ENCODE measurements at places on chromosomes 3 and 15. TPM values are rescaled to one million over a fixed set of nuclear protein-coding genes. Genes with fewer than 3 reads are reported as not detected.

DNA sequence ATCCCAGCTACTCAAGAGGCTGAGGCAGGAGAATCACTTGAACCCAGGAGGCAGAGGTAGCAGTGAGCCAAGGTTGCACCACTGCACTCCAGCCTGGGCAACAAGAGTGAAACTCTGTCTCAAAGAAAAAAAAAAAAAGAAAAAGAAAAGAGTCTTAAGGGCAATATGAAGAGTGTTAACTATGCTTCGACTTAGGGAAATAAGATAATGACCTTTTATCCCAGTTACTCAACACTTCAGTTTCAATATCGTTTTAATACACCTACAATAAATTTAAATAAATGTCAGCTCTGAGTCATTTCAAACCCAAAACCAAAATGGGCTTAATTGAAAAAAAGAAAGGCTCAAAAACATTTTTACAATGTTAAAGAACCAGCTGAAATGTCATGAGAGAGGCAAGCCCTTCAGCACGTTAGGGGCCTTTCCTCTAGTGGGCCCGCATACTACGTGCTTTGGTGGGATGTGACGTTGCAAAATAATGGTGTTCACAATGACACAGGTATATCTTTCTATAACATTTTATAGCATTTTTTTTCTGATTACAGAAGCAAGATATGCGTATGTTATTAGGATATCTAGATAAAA lies 15.3 kb downstream of the FYCO1 start:
- no peak for DNase-seq

DNA sequence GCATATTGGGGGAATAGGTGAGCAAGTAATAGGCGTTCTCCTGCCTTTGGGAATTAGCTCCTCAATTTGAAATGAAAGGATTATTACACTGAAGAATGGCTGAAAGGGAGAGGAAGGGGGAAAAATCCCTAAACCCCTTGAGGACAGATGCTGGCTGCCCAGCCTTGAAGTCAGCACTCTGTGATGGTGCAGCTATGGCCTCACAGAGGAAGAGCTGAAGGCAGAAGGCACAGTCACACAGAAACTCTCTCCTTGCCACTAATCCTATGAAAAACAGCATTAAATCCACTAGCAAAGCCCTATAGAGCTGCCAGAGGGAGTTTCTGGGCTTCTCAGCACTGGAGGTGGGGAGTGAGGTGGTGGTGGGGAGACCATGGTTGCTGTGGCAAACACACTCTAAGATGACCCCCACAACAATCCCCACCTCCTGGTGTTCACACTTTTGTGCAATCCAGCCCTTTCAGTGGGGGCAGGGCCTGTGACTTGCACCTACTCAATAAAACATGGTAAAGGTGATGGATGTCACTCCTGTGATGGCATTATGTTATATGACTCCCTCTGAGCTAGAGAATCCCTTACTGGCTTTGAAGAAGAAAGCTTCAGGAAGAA lies 101.2 kb downstream of the RFTN1 start:
- DNase-seq: no peak

DNA sequence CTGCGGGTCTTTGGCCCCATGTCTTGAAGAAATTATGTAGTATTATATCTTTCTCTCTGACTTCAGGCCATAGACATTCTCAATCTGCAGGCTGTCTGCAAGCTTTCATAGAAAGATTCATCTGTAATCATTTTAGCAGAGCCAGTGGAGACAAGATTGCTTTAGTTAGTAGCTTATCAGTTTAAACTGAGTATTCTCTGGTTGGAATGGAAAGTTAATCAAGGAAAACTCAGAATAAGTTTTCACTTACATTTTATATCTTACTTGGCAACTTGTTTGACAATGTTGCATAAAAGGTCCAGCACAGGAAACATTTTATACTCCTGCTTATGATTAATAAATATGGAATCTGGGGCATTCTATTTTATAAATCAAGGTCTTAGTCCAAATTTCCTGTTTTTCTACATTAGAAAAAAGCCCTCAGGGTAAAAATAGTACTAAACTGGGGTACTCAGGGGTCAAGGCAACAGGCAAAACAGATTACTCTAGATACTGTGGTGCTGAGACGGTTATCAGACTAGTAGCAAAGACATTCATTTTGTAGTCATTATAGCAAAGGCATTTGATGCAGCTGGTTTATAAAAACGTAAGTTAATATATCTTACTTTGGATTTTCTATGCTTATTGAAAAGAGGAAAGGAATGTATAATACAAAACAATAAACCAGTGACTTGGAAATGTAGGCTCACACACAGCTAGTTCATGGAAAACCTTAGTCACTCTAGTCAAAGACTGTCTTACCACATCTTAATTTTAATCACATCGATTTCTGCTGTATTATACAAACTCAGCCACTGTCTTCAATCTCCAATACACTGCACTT lies 45.2 kb upstream of the FILIP1L start:
- no peak for DNase-seq

GRCh38 chr3:77524463-77524862 lies 484.6 kb downstream of the ROBO2 start:
- no peak for DNase-seq

KNG1 gene
- polyA plus RNA-seq: not detected

DNA sequence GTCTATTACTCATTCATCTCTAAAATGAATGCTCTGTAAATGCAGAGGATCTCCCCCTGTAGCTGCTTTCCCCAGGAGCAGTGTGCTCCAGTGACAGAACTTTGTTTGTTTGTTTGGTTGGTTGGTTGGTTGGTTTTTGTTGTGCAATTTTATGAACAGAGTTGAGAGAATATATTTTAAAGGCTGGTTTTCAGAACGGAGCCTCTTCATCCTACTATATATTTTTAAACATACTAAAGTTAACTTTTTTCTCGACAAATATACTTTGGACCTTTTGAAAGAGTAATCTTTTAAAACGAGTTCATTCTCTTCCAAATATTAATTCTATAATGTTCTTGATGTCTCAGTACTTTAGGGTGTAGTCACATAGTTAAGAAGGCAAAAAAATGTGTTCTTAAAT lies 20.2 kb downstream of the RYR3 start:
- DNase-seq: no peak

SKOR1 gene
- polyA plus RNA-seq: 0.05 TPM

- DNase-seq: no peak
These were observed 115.0 kb downstream of the CHST2 start for GRCh38 chr3:143234526-143234925.

FBXO40 gene
- 0.63 TPM for polyA plus RNA-seq

DNA sequence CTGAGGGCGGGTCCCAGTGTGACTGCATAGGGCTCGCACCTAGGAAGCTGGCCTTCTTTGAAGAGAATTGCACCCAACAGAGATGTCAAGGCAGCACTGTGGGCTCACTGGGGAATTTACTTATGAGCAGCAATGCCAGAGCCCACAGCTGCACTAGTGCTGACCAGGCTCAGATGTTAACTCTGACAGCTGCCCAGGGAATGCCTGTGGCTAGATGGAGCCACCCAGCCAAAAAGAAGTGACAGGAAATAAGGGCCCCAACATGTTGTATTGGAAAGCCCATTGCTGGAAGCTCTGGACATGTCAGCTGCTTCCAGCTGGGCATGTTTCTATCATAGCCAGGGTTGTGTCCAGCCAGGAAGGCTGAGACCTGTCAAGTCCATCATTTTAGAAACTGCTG lies 90.9 kb upstream of the ZNF280D start:
- DNase-seq: no peak

EXD1 gene
- polyA plus RNA-seq: not detected
